ENCODE measurements at places on chromosomes 6 and 20.

GRCh38 chr6:44415873-44416502 is 28.5 kb downstream of the CDC5L start:
- no peak for DNase-seq

DNA sequence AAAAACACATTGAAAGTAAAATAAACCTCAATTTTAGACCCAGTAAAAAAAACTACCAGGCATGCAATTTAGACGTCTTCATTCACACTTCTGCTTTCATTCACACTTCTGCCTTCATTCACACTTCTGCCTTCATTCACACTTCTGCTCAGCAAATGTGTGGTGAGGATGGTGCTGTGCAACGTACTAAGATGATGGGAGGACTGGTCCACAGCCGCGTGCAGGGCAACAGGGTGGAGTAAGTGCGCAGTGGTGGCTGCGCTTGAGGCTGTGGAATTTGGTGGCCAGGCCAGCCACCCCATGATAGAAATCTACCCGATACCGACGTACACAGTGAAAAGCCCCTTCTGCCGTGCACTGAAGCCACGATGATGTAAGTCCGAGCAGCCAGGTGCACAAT is 114.3 kb upstream of the CD93 start:
- DNase-seq, result no peak

DNA sequence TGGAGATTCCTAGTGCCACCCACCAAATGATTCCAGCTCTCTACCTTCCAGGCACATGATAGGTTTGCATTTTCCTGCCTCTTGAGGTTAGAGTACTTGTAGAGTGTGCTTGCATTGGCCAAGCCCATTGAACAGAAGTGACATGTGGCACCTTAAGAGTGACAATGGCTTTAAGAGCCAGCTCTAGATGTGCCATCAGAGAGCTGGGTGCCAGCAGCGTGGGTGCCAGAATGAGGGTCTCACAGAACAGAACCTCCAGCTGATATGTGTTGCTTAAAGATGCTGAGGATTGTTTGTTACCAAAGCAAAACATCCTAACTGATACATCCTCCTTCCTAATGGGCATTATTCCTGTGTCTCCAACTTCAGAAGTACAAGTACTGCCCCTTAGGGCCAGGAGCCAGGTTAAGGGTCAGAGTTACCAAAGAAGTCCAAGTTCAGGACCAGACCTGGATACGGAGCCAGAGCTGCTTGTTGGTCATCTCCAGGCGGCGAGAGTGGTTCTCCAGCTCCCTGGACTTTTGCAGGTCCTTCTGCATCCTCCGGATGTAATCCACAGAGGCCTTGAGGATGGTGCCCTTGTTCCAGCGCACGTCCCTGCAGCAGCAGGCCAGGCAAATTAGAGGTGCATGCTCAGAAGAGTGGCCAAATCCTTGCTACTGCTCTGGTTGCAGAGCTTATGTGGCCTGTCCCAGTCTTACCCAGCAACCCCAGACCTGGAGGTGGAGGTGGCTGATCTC is 47.5 kb downstream of the MDFI start:
- DNase-seq, result no peak

GRCh38 chr6:72530152-72530551 is 91.7 kb upstream of the KCNQ5 start:
- no peak for DNase-seq

GRCh38 chr6:132007474-132008190 is 56.5 kb upstream of the CCN2 start:
- DNase-seq, result no peak

DNA sequence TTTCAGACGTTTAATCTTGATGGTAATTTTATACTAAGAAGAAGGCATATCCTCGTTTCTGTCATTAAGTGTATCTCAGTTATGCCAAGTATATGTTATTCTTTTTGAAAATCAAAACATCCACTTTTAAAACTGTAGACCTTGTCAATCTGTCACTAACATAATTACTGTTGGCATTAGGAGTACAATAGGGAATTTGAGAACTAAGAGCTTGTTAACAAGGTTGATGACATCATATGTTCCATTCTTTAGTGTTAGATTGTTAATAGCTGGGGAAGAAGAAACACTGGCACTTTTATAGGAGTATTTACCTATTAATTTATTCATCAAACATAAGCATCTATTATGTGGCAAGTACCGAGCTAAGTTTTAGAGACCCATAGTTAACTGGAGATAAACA is 76.2 kb downstream of the MAP3K4 start:
- no peak for DNase-seq

GRCh38 chr6:3414327-3415081 is 42.3 kb downstream of the SLC22A23 start:
- DNase-seq, result no peak

DNA sequence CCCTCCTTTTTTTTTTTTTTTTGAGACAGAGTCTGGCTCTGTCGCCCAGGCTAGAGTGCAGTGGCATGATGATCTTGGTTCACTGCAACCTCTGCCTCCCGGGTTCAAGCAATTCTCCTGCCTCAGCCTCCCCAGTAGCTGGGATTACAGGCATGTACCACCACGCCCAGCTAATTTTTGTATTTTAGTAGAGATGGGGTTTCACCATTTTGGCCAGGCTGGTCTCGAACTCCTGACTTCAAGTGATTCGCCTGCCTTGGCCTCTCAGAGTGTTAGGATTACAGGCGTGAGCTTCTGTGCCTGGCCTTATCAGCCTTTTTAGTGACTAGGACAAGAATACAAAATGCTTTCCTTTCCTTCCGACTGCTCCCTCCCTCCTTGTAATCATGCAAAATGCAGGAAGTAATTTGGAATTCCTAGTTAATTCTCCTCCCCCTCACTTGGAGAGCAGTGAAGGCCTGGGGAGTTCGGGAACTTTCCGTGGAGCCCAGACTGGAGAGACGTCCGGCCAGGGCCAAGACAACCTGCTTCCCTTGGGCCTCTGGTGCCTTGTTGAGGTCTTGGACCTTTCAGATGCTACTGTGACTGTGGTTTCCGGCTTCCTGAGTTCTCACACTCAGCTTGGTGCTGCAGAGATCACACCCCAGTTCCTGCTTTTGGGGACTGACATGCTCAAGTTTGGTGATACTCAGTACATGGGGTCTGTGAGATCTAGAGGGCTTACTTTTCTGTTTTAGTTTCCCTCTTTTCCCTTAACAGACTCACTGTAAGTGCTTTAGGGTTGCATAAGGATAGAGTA is 3.9 kb upstream of the PHF20 start:
- peak; percentile 47 for DNase-seq

DNA sequence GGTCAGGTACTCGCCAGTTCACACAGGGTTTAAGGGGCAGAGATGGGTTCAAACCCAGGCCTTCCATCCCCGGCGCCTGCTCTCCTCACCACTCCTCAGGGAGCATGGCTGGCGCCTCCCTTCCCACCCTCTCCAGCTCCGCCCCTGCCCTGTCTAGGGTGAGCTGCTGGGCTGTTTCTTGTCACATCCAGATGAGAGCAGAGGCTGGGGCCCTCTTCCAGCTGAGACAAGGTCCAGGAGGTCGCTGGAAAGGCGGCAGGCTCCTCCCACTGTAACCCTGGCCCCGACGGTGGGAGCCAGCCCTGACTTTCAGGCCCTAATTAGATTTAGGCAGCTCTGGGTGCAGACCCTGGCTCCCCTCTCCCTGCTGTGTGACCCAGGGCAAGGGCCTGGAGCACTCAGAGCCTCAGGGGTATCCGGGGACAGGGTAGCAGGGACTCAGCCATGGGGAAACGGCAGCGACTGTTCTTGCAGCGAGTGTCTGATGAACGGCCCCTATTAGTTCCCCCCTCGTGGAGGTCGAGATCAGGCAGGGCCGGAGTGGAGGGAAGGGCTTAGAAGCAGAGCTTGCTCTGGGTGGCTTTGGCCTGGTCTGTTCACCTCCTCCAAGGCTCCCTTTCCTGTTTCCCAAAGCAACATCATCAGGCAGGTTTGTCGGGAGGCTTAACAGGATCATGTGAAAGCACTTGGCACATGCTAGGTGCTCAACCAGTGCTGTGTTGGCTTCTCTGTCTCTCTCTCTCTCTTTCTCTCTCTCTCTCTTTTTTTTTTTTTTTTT is 33.4 kb downstream of the SNAI1 start:
- no peak for DNase-seq

DNA sequence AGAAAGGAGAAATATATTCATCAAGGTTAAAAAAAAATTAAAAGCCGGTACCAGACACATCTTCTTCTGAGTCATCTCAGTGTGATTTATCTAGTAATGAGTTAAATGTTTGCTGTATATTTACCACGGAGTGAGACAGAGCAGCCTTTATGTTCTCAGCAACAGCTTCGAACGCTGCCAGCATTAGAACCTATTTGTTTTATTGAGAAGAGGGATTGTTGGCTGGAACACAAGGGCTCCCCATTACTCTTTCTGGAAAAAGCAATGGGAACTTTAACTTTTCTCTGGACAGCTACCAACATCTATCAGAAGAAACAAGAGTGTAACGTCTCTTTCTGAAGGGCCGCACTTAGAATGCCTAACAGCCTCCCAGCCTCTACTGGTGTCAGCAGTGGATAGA is 105.3 kb upstream of the TAB2 start:
- no peak for DNase-seq

DNA sequence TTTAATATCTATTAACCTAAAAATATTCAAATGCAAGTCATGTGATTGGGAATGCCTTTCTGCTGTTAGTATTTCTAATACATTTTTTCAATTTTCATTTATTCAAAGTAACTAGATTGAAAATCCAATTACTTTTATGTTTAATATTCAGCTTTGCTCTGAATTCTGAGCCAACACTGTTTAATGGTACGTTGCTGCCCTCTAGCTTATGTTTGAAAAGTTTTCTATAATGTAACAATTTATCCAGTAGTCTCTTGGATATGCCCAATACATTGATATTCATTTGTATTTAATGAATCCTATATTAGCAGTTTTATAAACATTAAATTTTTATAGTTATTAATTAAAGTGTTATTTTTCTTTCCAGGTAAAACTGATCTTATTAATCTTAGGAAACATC is 47.4 kb downstream of the LGSN start:
- DNase-seq, result no peak

DNA sequence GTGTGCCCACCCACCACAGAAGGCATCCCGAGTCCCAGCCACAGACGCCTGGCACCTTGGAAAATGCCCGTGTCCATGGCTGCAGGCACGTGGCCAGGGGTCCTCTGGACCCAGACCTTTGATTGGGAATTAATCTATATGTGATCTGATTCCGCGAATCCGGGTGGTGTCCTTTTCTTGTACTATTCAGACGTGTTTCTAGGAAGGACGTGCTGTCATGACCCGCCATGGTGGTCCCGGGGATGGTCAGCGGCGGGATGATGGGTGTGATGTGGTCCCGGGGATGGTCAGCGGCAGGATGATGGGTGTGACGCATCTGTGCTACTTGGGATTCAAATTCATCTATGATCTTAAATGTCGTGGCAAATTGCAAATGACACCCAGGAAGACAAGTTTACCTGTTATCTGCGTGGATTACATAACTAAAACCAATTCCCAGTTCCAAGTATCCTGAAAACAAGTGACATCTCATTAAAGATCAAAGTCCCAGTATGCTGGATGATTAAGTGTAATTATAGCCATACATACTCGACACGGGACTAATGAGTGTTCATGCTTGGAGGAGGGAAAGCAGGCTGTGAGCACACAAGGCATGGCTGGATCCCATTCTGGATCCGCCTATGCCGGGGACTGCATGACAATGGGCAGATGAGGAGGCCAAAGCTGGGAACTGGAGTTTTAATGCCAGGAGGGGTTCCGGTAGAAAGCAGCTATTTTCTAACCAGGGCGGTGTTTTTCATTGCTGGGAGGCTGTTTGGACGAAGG is 256.5 kb downstream of the TAF4 start:
- no peak for DNase-seq

DNA sequence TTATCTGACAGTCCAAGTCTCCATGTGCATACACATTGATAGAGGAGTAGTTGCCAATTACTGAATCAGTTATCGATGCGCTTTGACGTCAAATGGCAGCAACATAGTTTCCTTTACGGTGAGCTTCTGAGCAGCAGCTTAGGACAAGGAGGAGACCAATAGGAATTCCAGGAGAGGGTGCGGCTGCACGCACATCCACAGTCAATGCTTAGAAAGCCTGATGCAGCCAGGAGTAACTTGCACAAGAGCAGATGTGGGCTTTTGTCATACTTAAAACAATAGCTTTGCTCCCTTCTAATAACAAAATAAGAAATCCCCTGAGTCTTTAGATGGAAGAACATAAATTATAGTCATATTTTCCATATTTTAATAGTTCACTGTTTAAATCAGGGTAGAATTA is 442.1 kb downstream of the BCKDHB start:
- no peak for DNase-seq

DNA sequence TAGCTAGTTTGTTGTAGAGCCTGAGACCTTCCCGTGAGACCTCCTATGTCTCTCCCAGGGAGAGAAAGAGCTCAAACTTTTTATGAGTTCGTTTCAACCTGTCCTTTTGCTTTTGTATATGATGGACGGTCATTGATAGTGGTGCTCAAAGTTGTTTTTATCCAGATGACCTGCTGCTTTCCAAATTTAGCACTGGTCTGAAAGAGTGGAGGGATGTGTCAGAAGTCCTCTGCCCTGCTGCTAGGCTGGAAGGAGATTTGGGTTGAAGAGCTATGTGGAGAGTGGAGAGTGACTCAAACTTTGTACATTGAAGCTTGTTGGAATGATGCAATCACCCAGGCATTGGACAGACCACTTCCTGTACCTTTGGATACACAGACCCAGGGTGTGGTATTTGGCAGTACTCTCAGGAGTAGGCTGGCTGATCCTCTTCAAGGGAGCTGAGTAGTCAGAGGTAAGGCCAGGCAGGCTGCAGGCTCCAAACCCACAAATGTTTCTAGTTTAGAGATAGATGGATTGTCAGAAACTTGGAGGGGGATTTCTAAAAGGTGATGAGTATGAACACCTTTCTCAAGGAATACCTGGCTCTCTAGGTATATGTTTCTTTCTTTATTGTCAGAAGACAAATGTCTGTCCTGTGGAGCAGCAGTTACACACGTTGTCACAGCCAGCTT is 49.4 kb upstream of the RREB1 start:
- DNase-seq, result no peak

GRCh38 chr6:56364431-56364826 is 117.0 kb upstream of the COL21A1 start:
- DNase-seq, result no peak

DNA sequence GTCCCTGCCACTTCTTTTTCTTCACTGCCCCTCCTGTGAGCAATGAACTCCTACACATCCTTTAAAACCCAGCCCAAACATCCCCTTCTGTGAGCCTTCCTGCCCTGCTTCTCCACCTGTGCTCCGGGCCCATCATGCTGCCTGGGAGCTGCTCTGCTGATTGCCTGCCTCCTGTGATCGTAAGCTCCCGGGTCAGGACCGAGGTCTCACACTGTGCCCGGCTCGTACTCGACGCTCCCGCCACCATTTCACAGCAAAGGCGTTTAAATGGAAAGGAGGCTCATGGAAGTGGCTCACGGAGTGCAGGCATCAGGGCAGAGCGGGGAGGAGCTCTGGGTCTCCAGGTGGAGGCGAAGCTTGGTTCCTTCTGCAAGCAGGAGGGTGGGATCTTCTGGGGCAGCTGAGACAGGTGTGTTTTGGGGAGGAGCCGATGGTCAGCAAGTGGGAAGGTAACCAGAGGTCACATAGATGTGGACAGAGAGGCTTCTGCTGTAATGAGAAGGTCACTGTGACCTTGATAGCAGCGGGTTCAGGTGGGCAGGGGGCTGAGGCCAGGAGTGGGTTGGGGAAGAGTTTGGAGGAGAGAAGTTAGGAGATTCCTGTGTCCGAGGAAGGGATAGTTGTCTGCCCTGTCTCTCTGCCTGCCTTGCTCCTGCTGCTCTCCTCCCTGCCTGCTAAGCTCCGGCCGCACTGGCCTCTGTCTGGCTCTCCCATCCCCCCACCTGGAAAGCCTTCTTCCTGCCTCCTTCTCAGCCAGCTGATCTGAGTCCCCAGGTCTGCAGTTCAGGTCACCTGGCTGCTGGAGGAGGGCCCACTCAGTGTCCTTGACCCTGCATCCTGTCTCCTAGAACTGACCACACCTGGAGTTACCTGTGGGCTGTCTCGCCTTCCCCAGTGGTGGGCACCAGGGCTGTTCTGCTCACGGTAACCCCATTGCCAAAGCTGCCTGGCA is 52.7 kb upstream of the FRMD1 start:
- no peak for DNase-seq
